ENCODE measurements at places on chromosomes 1 and 21.

- DNase-seq: no peak
These were observed 31.0 kb downstream of the PAX7 start for GRCh38 chr1:18661404-18662285.

- DNase-seq: no peak
These were observed 730 bp downstream of the SLC16A4 start for GRCh38 chr1:110390096-110390495.

DNA sequence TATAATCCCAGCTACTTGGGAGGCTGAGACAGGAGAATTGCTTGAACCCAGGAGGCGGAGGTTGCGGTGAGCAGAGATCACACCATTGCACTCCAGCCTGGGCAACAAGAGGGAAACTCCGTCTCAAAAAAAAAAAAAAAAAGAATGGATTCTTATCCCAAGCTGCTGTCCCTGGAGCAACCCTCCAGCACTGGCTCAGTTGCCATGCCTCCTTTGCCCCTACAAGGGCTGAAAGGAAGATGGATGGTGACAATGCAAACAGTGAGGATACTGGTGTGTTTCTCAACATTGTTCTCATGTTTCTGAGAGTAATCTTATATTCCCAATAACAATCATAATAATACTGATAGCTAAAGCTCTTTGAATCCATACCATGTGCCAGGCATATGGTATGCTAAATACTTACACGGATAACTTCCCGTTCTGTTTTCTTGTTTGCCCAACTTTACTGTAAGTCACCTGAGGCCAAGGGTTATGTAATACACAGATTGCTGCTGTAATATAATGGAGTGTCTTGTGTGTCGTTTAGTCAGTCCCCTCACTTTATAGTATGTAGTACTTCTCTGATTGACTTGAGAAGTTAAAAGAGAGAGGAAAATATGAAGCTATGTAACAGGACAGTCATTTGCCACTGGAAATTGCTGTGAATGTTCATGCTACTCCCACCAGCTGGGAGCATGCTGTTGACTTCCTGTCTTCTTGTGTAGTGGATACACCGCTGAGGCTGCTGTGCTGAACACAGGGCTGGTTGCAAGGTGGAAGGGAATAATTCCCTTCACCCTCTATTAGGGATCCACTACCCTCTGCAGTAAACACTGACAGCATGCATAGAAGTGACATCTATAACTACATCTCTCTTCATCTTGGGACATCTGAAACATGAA lies 153.6 kb downstream of the CNIH3 start:
- DNase-seq: no peak

GRCh38 chr21:41769933-41770332 lies 3.1 kb upstream of the RIPK4 start:
- no peak for DNase-seq

GRCh38 chr1:232226197-232226712 lies 403.7 kb downstream of the SIPA1L2 start:
- DNase-seq: peak; percentile 83

GRCh38 chr21:45010096-45010495 lies 64.3 kb upstream of the ADARB1 start:
- DNase-seq: no peak

GRCh38 chr1:151616505-151616849 lies 4.6 kb downstream of the SNX27 start:
- DNase-seq: no peak

DNA sequence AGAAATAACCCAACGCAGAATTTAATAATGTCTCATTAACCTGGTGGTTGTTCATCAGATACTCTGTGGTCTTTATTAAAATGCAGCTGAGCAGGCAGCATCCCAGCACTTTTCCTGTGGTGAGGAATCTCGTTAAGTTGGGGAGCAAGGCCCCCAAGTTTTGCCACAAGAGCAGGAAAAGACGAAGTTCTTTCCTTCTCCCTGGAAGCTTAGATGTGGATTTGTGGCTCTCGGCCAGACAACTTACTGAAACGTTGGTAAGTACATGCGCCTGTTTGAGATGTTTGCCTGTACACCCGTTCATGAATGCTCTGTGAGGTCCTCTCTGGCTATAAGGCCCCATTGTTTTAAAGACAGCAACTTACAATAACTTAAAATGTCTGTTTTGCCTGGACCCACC lies 34.3 kb upstream of the PDE9A start:
- DNase-seq: no peak

DNA sequence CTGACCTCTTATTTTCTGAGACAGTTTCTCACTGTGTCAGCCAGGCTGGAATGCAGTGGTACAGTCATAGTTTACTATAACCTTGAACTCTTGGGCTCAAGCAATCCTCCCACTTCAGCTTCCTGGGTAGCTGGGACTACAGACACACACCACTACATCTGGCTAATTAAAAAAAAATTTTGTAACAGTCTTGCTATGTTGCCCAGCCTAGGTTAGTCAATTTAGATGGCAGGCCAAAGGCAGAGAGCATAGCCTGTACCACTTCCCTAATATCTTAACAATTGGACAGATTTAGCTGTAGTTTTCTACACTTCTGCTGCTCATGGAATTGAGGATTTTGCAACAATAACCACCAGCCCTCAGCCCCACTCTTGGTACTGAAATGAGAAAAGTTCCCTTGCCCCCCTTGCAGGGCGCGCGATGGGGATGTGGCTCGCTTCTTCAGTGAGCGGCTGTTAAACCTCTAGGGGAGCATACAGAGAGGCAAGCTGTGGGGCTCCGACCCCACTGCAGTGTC lies 34.9 kb upstream of the PTGFRN start:
- DNase-seq: no peak

DNA sequence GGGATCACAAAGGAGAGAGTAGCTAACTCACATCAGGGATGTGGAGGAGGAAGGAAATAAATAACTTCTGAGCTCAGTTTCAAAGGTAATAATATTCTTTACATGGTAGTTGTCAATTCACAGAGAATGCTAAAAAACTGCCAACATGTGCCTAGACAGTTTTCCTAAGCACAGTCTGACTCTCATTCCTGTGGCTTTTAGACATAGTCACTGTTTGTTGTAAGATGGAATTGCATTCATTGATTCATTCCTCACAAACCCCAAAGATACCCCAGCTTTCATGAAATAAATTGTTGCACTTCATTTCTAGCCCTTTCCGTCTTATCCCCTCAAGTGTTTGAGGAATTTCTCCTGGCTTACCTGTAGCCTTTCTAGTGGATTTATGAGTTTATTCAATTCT lies 263.9 kb downstream of the NTNG1 start:
- no peak for DNase-seq

- no peak for DNase-seq
These were observed 59.5 kb downstream of the IRF2BP2 start for GRCh38 chr1:234550341-234551031.

- no peak for DNase-seq
These were observed 1528.6 kb upstream of the TPTE start for GRCh38 chr21:8992731-8993174.

DNA sequence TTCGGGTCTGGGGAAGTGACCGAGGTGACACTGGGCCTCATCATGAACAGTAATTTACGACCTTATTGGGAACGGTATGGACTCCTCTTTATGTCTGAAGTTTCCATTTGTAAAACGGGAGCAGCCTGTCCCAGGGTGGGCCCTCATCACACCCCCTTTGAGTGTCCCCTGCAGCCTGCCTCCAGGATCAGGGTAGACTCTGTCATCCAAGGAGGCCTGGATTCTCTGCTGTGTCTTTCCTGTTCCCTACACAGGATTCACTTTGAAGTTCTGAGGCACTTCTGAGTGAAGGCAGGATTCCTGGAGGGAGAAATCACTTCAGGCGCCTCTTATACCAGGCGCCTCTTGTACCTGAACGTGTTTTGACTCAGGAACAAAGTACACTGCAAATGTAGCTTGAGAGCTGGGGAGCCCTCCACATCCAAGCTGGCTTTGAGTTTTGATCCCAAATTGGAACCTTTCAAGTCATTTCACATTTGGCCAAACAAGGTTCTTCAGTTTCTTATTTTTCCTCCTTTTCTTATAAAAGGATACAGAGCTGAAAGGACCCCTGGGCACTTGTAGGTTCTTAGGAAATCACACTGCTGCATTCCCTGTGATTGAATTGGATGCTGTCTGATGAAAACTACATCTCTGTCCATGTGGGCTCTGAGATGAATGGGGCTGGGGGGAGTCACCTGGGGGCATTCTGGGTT lies 106.0 kb downstream of the SUSD4 start:
- no peak for DNase-seq

DNA sequence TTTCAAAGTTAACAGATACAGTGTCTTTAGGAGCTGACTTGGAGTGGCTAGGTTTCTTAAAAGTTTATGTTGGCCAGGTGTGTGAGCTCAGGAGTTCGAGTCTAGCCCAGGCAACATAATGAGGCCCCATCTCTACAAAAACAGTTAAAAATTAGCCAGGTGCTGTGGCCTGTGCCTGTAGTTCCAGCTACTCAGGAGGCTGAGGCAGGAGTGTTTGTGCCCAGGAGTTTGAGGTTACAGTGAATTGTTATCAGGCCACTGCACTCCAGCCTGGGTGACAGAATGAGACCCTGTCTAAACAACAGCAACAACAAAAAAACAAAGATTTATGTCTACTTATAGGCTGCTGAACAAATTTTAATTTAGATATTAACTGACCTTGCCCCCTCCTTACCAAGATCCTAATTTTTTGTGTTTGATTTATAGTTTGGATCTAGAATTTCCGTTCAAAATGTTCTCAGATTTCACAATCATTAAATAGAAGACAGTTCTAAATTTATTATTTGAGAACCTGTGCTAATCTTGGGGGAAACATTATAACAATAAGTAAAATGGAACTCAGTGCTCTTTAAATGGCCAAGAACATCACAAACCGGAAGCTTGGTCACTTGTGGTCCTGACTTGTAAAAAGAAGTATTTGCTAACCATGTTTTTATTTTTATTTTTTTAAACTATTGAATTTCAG lies 67.8 kb downstream of the POU2F1 start:
- no peak for DNase-seq

DNA sequence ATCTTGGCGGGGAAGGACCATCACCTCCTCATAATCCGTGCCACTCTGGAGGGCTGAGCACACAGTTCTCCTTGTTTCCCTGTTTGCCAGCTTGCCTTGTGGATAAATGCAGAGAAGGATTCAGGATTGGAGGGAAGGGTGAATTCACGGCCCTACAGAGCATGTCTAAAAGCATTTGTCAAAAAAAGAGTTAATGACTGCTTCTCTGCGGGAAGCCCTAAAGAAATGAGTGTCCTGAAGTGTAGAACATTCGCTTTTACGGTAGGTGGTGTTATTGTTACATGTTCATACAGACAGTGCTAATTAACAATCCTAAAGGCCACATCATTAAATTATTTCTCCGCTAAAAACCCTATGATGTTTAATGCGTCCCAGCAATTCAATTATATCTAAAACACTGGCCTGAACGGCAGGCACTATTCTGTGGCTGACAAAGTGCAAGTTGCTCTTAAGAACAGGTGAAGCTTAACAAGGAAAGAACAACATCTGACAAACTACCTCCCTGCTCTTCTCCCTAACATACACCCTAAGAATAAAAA lies 112.3 kb upstream of the NFIA start:
- DNase-seq: peak; percentile 63

DNA sequence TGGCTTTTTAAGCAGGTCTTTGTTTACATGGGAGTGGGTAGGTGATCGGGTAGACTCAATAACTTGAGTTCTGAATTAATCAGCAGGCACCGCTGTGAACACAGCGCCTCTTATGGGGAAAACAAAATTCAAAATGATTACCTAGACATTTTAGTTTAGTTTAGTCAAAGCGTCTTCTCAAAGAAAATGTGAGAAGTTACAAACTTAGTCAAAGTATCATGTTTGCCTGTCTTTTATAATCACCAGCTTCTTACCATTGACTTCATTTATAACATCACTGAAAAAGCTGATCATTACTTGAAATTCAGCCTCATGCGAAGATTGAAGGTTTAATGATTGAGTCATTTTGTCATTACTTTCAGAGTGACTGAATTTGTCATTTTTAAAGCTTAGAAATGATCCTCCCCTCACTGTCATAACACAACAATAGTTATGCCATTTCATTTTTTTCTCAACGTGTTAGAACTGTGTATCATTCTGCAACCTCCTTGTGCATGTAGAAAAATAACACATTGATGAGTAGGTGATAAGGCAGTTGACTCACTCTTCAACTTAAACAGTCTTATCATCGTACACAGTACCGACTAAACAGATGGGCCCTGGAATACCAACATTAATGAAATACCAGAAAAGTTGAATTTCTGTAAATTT lies 188.5 kb downstream of the NFIA start:
- no peak for DNase-seq

- DNase-seq: peak; percentile 59
These were observed at the start of gene HAPLN2 for GRCh38 chr1:156618853-156619581. Gene HAPLN2, plus strand, starts transcription at chr1:156619415. Its CDS starts 4,076 bp downstream, at chr1:156623491.

DNA sequence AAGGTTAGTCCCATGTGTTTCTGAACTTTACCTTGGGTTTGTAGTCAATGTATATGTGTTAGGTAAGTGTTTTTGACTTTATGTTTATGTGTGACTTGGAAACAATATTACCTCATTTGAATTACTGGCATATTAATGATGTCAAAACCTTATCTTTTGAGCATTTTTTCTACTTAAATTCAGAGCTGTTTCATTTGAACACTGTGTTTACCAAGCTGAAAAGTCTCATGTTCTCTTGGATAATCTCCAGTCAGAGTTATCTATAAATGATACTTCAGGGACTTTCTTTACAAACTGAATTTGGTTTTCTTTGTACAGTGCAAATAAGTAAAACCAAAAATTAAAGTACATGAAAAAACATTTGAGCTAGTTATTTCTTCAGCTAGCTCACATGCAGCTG lies 30.0 kb downstream of the ADAMTS1 start:
- DNase-seq: no peak

DNA sequence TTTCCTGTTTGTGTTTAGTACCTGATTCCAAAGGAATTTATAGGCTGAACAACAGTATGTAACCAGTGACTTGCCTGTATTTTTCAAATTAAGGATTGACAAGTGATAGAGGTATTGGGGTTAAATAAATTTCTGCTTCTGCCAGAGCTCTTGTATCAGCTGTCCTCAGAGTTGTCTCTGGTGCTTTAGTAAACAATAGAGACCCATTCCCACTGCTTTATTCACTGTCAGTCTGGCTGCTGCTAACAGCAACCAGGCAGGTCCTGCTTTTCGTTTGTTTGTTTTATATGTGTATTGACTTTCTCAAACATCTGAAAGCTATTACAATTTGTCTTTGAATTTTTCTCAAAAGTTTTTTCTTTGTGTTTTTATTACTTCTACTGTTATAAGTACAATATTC lies 76.1 kb downstream of the OLFM3 start:
- DNase-seq: no peak

DNA sequence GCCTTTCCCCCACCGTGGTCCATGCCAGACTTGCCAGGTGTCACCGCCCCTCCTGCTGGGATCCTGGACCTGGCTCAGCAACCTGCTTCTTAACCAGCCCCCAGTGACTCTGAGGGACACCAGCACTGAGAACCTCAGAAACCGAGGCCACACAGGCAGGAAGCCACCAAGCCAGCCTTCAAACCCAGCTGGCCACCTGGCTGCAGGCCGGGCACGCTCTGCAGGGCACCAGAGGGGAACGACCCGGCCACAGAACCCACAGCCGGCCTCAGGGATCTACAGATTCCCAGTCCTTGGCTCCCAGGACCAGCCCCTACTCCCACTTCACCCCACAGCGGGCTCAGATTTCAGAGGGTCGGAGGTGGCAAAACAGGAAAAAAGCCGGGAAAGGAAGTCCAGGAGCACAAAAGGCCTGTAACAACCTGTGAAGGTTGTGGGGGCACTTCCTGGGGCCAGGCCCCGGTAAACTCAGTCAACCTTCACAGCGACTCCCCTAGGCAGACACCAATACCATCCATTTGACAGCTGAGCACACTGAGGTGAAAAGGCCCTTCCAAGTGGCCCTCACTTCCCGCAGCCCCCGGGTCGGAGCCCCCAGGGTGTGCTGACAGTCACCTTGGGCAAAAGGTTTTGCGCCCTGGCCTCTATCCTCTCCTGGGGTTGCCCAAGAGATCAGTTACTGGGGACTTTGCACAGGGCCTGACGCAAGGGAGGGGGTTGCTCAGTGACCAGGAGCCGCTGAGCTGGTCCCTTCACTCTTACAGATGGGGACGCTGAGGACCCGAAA lies 14.1 kb downstream of the RUNX3 start:
- no peak for DNase-seq

All from NCI-H2081 (cell line).